Activated T-helper 1 cell treated with anti-CD3 and anti-CD28 coated beads, Interleukin-2, amount 50 U/mL, for 16 hours (primary cell): ENCODE measurements at places on chromosomes 6 and 20.

DNA sequence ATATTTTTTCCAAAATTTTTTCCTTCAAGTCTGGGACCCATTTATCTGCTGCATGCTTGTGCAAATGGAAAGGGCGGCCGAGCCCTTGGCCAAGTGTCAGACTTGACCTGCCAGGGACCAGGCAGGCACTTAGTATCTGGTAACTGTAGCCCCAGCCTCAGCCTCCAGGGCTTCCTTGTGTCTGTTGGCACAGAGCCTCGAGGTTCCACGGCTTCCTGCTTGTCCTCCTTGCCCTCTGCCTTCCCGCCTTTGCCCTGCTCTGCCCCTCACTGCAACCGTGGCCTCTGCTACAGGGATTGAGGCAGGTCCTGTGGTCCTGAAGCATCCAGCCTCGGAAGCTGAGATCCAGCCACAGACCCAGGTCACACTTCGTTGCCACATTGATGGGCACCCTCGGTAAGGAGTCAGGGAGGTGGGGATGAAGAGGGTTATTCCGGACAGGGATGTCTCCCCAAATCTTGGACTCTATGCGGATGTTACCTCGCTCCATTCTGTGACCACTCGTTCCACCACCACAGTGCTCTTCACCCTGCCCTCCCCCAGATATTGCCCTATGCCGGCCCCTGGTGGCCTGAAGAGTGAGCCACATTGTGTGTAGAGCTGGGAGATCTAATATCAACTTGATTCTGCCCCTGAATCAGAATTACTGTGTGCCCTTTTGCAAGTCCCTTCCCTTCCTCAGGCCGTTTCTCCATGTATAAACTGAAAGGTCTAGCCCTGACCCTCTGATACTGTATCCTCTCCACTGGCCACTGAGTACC, 41.5 kb upstream of the SRF start:
- no peak for DNase-seq

- DNase-seq, result no peak
Measured at GRCh38 chr6:98514796-98515195, 319.6 kb upstream of the POU3F2 start.

DNA sequence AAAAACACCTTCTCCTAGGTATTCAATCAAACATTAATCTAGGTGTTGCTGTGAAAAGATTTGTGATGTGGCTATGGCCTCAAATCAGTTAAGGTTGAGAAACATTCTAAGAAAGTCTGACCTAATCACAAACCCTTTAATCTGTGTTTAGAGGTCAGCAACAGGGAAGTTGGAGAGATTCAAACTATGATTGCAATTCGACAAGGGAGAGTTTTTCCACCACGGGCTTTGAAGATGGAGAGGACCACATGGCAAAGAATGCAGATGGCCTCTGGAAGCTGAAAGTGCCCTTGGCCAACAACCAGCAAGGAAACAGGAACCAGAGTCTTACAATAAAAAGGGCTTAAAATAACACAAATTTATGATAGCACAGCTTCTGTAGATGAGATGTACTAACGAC, 29.6 kb upstream of the LGSN start:
- DNase-seq, result no peak

DNA sequence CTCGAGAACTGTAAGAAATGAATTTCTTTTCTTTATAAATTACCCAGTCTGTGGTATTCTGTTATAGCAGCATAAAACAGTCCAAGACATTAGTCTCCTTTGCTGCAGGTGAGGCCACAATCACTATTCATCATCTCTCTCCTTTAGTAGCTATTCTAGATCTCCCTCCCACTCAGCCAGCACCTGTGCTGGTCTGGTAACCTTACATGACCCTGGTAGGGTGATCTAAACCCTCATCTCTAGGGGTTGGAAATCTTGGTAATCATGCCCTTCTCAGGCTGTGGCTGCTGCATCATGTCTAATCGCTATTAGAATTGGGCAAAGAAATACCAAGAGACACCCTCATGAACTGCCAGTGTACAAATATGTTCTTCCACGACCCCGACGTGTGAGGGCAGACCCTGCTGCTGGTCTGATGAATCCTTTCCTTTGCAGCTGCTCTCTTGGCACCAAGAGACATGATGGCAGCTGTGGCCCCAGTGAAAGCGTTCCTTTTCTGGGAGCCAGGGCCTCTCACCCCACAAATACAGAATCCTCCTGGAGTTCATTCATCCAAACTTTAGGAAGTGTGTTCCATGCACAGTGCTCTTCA, 23.0 kb upstream of the IGF2R start:
- DNase-seq, result no peak
